ENCODE measurements at places on chromosomes 5 and 9.

GRCh38 chr9:136697146-136697820 lies 10.0 kb upstream of the AGPAT2 start:
- DNase-seq: no peak

DNA sequence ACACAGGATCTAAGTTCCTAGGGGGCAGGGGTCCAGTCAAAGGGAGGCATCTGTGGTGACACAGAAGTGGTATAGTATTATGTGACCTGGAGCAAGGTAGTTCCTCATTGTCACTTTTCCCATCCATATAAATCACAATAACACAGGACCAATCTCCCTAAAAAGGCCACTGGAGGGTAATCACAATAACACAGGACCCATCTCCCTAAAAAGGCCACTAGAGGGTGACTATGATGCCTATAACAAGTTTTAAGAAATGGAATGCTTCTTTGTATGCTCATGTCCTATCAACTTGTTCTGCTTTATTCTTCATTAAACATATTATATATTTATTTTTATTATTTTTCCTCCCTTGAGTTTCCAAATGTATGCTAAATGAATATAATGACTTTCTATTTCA lies 254.6 kb downstream of the ASTN2 start:
- peak; percentile 52 for DNase-seq

- DNase-seq: no peak
Observed at GRCh38 chr5:142278627-142279026, 46.2 kb downstream of the SPRY4 start.

DNA sequence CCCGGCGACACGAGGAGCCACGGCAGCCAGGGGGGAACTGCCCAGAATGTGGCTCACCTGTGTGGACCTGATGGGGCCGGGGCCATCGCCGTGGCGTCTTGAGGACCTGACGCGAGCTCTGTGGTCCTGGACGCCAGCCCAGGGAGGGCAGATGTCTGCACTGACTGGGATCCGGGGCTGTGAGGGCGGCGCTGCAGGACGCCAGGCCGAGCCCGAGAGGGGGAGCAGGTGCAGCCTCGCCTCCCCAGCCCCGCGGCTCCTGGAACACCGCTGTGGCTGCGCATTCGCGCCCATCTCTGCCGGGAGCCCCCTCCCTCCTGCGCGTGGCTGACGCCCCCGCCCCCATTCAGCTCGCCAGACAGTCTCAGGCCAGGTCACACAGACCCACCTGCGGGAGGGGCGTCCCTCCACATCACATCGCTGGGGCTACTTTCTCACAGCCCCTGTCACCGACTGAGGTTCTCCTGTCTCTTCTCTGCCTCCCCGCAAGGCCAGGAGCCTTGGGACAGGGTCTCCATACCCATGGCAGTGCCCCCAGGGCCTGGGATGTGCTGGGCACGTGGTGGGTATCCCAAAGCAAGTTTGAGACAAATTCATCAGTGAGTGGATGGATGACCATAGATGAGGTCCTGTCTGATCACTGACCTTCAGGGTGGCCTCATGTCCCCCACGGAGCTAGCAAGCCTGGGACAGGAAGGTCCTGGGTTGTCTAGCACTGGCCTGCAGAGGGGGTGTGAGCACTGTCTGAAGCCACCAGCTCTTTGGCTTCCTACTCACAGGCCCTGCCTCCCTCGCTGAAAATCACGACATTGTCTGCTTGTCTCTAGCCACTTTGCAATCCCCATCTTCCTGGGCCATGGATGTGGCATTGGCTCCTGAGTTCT lies 47.3 kb downstream of the RASGEF1C start:
- no peak for DNase-seq

GRCh38 chr5:106940986-106941385 lies 729.8 kb downstream of the EFNA5 start:
- DNase-seq: no peak

- no peak for DNase-seq
Observed at GRCh38 chr5:88667496-88668201, 215.3 kb downstream of the MEF2C start.

GRCh38 chr5:34621277-34622097 lies 34.6 kb upstream of the RAI14 start:
- no peak for DNase-seq

- no peak for DNase-seq
Observed at GRCh38 chr9:86774116-86774515, 173.2 kb downstream of the GAS1 start.

GRCh38 chr5:142829801-142830220 lies 59.6 kb downstream of the ARHGAP26 start:
- DNase-seq: no peak

GRCh38 chr5:134551901-134552300 lies 26.4 kb downstream of the JADE2 start:
- DNase-seq: no peak

- no peak for DNase-seq
Observed at GRCh38 chr5:148186248-148187003, 16.4 kb upstream of the SPINK6 start.

GRCh38 chr5:98773214-98773463 lies 324 bp upstream of the RGMB start:
- no peak for DNase-seq

DNA sequence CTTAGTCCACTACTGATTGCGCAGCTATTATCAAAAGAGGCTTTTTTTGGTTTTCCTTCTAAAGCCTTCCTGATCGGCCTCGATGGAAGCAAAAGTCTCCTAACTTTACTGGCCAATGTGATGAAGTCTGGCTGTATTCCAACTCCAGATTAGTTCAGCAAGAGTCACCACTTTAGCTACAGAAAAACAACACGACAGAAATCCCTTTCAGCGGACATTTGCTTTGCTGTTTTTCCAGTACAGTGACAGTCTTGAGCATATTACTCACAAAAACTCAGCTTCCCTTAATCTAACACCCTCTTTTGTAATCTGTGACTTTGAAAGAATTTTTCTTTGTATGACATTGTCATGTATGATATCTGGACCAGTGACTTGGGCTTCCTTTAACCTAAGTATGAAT lies 95.7 kb downstream of the HOMER1 start:
- DNase-seq: no peak

- DNase-seq: no peak
Observed at GRCh38 chr5:129717751-129718310, 30.1 kb upstream of the MINAR2 start.

DNA sequence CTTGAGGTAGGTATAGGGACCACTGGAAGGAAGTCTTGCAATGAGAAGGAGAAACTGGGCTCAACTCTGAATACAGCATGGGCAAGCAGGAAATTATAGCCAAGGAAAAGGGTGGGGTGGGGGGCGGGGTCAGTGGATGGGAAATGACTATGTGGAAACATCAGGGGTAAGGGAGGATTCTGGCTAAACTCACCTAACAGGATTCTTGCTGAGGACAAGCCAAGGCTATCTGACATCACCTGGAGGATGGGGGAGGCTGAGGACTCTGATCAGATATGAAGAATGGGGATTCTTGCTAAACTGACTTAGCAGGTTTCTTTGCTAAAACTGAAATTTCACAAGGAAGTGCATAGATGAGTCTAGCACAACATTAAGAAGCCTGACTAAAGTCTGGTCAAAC lies 40.8 kb downstream of the CTSL start:
- DNase-seq: no peak

GRCh38 chr9:35743452-35743851 lies 5.6 kb downstream of the GBA2 start:
- no peak for DNase-seq

DNA sequence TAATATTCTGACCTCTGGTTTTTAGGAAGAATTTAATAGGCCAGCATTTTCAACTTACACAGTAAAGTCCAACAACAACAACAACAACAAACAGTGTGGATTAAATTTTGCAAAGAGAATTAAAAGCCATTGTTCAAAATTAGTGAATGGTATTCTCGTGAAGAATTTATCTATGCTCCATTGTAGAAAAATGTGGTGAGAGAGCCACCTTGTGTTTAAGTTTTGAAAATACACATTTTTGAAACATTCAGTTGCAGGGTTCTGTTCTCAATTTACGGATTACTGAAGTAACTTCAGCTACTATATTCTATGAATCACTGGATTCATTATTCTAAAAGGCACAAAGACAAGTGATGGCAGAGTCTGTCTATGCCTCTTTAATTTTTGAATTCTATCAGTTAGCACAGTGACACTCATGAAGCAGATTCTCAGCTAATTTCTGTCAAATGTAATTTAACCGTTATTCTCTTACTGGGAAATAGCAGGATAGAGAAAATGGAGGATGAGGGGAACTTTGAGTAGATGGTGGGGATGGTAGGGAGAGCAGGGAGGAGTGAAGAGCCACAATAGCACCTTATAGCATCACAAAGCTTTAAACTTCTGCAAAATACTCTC lies 11.0 kb downstream of the CCDC152 start:
- DNase-seq: peak; percentile 31

- no peak for DNase-seq
Observed at GRCh38 chr5:131515348-131515747, 119.7 kb downstream of the RAPGEF6 start.

DNA sequence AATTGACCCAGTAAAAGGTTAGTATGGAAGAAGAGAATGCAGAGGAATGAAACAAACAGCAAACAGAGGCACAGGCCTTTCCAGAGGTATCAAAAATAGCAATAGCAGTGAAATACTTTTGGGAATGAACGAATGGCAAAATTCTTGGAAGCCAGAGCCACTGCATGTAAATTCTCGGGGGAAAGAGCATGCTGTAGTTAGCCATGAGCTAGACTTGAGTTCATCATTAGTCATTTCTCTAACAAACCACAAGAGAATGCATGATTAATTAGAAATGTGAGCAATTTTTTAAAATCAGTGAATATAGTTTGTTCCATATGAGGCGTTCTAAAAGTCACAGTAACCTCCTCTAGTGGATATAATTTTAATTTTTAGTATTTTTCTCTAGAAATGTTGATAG lies 170.3 kb upstream of the PRR16 start:
- no peak for DNase-seq

DNA sequence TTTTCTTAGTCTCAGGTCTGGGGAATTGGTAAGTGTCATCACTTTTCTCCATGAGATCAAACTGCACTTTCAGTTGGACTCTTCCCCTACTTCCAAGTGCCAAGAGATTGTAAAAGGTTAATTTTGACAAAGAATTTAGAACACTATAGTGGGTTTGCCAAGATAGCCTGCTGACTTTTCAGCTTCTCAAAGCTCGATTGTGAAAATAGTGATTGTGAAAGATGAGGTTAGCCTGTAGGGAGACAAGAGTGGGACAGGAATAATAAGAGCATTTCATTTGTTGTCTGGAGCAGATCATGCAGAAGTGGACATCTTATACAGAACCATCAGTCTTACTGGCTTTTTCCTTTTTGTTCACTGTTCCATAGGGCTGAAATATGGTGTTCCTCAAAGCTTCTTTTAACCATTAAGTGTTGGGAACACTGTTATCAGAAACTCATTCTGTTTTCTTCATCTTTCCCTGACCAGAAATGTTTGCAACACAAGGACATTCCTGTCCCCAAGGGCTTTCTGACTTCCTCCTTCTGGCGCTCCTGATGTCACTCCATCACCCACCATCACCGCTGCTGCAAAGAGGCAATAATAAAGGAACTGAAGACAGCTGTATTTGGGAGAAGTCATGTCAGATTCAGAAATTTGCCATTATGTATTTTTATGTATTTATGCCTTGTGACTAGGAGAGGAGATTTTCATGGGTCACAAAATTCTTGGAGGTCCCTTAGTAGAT lies 11.6 kb upstream of the SPTAN1 start:
- DNase-seq: no peak

DNA sequence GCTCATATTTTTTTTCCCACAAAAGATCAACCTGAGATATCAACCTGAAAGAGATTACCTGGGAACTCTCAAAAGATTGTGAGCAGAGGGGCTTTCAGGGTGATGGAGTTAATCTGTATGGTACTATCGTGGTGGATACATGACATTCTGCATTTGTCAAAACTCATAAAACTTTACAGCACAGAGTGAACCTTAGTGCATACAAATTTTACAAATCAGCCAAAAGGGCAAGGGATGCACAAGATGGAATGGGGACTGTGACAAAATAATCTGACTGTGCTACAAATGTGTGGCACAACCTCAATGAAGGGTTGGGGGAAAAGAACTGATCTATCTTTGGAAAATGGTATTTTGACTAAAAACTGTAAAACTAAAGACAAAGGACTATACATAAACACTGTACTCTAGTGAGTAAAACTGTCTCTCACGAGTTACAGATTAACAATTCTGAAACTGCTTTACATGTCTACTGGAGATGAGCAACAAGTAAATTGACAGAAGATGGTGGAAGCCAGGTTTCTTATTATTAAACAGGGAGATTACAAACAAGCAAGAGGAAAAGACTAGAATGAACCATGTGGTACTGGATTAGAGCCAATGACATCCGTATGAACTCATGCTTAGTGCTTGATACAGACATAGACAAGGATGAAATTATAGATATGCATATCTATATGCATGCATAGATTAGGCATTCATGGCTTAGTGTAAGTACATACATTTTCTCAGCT lies 24.8 kb upstream of the RLN1 start:
- DNase-seq: no peak
